Hippocampal formation (tissue), 2 donors: ENCODE measurements at places on chromosomes 4 and X.
A peak's percentile ranks its signal among the peaks of the same experiment; 100 is the strongest.

DNA sequence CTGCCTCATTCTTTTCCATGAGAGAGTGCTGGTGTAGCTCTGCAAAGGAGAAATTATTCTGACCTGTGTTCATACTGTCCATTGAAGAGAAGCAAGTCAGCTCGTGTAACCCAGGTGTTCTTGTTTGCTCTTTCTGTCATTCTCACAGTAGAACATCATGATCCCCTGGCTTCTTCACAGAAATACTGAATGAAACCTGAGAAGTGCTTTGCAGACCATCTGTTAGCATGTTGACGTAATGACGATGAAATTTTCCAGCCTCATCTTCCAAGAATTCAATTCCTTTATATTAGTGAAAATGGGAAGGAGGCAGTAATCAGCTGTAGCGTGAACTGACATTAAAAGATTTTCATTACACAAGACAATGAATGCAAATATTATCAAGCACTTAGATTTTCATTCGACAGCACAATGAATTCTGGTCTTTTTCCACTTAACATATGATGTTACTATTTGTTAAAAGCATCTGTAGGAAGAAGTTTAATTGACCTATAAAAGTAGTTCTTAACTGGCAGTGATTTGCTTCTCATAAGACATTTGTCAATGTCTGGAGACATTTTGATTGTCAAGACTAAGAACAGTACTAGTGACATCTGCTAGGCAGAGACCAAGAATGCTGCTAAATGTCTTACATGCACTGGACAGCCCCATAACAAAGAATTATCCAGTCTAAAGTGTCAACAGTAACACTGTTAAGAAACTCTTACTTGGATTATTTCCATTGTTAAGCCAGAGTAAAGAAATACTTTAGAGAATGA lies 246.3 kb downstream of the BANK1 start:
- DNase-seq, result no peak

GRCh38 chr4:55086578-55086977 lies 38.8 kb downstream of the KDR start:
- DNase-seq, result peak; percentile 14

DNA sequence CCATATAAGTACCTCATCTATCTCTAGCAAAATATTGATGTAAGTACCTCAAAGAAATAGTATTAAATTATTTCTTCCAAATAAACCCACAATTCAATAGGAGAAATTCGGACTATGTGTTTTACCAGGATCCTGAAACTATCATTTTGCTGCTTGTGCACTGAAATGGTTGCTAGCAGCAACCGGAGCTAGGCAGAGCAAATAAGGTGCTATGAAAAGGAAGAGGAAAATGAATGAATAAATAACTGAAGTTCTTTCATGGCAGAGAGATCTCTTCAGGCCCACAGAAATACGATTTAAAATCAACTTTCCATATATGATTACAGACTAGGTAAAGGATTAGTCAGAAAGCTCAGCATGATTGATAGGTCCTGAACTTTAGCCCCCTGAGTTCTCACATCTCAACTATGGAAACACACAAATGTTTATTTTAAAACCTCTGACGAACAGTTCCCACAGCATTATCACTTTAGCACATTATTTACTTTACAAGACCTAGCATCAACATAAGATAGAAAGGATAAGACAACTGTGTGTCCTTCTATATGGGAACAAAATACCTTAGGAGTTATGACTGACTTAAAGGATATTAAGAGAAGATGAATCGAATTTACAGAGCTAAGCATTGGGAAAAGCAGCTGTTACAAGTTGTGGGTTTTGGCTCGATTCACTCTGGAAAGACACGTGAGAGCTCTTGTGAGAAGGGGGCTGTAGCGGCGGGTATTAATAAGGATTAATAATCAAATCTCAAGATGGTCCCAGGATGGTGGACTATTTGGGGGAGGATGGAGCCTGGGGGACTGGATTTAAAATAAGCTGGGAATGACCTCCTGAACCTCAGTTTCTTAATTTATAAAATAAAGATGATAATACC lies 104.3 kb downstream of the CORIN start:
- no peak for DNase-seq

DNA sequence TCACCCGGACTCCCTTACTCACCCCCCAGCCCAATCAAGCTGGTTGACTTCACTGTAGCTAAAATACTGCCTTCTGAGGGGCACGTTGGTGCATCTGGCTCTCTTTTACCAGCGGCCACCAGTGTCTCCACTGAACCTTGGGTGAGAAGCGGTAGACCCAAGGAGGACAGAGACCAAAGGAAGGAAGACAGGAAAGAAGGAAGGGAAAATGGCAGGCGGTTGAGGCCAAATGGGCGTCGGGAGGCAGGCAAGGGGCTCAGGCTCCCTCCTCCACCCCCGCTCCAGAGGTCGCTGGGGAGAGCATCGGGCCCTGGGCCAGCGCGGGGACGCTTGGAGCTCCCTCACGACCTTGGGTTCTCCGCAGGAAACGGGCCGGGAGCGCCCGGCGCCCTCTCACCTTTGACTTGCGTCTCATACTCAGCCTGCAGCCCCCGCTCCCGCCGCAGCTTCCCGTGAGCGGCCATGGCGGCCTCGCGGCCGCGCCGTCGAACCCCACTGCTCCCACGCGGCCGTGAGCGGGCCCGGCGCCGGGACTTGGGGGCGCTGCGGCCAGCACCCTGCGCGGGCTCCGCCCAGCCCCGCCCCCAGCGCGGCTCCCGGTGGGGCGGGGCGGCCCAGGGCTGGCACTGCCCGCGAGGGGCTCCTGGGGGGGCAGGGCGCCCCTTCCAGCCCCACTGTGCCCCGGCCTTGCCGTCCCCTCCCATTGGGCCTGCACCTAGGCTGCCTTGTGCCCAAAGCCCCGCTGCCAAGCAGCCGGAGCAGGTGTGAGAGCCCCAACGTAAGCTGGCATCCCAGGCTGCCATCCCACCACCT lies at the start of gene ARHGAP4:
Gene ARHGAP4, minus strand, starts transcription at position 526 of the 813 bp plus-strand sequence. Its CDS starts 62 bp downstream, at position 464.
- no peak for DNase-seq

GRCh38 chr4:73989031-73989430 lies 1.0 kb upstream of the PPBP start:
- DNase-seq, result no peak

- no peak for DNase-seq
Measured at GRCh38 chr4:10179957-10180602, 63.5 kb upstream of the WDR1 start.

- no peak for DNase-seq
Measured at GRCh38 chrX:78124307-78124706, 15.1 kb downstream of the TAF9B start.

DNA sequence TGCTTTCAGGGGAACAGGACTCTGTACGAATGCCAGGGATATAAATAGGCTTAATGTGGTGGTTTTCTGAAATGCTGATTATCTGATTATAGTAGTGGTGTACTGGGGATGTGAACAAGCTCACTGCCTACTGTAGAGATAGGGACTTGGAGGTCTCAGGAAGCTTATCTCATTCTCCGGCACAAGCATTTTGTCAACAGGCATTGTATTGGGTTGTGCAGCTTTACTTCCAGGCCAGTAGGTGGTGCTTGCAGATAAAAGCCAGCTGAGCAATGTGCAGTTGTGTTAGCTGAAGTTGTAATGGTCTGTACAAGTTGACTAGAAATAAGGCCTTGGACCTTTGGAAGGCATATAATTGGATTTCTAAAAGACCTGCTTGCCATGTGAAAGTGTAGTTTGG lies 49.5 kb upstream of the TMLHE start:
- DNase-seq, result no peak
